AG08395 (cell line): ENCODE measurements at places on chromosomes 3 and 15.

GRCh38 chr3:27456554-27456953 lies 27.6 kb downstream of the SLC4A7 start:
- DNase-seq, result no peak

DNA sequence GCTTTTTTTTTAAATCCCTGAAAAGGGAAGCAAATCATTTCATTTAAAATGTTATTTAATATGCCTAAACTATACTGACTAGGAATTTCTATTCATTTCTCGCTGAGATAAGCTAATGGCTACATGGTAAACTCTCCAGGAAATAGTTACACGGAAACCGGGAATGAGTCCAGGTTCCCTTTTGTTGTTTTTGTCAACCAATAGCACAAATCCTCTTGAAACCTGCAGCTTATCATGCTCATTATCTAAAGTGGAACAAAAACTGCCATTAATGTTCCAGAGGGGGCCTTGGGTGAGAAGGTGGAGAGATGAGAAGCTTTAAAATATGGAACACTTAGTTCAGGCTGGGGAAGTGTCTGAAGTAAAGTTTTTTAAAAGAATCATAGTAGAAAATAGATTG lies 113.5 kb upstream of the ALCAM start:
- no peak for DNase-seq

GRCh38 chr15:82810890-82811426 lies 1.5 kb downstream of the WHAMM start:
- DNase-seq, result no peak

- no peak for DNase-seq
These were observed 28.0 kb downstream of the OSBPL10 start for GRCh38 chr3:31953091-31953490.

- DNase-seq, result no peak
These were observed 99.8 kb downstream of the NSUN3 start for GRCh38 chr3:94162700-94163099.

- no peak for DNase-seq
These were observed 228.8 kb upstream of the PEX5L start for GRCh38 chr3:180265551-180265950.

- DNase-seq, result peak; percentile 38
These were observed 250.5 kb downstream of the UACA start for GRCh38 chr15:70512772-70513362.

DNA sequence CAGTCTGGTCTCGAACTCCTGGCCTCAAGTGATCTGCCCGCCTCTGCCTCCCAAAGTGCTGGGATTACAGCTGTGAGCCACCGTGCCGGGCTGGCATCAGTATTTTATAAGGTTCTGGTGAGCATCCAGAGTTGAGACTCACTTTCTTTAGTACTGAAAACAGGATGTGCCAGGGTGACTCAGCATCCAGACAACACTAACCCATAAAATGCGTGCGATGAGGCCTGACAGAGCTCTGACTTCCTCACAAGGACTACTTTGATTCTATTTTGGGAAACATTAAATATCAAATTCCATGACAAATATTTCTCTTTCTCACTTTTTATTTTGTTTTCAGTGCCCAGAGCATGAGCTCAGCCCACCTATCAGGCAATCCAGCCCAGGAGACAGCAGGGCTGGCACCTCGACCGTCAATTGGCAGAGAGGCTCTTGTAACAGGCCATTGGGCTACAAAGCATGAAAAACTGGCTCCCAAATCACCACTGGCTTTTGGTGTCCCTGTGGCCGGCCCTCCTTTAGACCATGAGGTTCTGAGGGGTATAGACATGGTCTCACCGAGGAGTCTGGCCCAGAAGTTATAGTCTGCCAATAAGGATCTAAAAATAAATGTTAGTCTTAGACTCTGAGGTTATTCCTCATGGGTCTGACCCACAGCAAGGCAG lies 75.0 kb downstream of the FEM1B start:
- DNase-seq, result peak; percentile 91

GRCh38 chr15:96330450-96331143 lies at the start of gene NR2F2:
Gene NR2F2, plus strand, starts transcription at chr15:96330700. Its CDS starts 1,406 bp downstream, at chr15:96332106.
- peak; percentile 96 for DNase-seq

- DNase-seq, result no peak
These were observed 273.6 kb upstream of the PROK2 start for GRCh38 chr3:72058493-72059081.
